NCI-H774 (cell line): ENCODE measurements at places on chromosomes 2 and 18.

DNA sequence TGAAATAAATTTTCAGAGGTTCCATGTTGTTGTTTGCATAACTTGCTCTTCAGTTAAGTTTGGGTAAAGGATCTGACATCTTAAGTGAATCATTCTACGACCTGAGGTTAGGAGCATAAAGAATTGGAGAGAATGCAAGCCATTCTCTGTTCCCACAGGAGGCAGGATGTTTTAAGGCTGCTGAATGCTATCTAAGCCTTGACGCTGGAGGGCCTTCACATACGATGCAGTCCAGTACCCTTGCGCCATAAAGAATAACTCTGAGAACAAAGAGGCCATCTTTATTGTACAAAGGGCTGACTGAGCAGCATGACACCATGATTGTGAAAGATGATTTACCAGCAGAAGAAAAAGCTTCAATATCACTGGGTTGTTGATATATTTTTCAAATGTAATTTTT is 198.4 kb downstream of the NYAP2 start:
- no peak for DNase-seq

GRCh38 chr2:32342801-32343200 is 14.0 kb upstream of the BIRC6 start:
- DNase-seq: no peak

GRCh38 chr18:2083691-2084090 is 487.6 kb downstream of the METTL4 start:
- DNase-seq: no peak

DNA sequence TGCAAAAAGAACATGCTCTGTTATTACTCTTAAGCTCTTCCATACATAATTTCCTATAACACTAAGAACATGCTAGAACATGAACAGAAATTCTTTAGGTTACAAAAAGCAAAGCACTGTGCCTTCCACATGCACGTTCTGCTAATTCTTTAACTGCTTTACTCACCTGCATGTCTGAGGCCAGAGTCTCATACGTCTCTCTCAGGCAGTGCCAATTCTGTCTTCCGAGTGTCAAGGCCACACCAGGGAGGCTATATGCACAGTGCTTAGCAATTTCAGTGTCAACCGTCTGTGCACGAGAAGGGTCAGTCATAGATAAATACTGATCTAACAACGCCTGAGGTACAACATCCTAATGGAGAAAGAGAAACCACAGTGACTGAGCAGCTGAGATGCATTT is 55.1 kb downstream of the PPP4R1 start:
- no peak for DNase-seq

- no peak for DNase-seq
Measured at GRCh38 chr18:55275039-55275901, 312.7 kb downstream of the TCF4 start.

GRCh38 chr2:26245810-26246209 is 1.1 kb downstream of the HADHB start:
- no peak for DNase-seq

- DNase-seq: no peak
Measured at GRCh38 chr18:23012249-23012648, 79.1 kb downstream of the RBBP8 start.
